NB4 (cell line): ENCODE measurements at places on chromosomes 6 and 20.
A peak's percentile ranks its signal among the peaks of the same experiment; 100 is the strongest.

DNA sequence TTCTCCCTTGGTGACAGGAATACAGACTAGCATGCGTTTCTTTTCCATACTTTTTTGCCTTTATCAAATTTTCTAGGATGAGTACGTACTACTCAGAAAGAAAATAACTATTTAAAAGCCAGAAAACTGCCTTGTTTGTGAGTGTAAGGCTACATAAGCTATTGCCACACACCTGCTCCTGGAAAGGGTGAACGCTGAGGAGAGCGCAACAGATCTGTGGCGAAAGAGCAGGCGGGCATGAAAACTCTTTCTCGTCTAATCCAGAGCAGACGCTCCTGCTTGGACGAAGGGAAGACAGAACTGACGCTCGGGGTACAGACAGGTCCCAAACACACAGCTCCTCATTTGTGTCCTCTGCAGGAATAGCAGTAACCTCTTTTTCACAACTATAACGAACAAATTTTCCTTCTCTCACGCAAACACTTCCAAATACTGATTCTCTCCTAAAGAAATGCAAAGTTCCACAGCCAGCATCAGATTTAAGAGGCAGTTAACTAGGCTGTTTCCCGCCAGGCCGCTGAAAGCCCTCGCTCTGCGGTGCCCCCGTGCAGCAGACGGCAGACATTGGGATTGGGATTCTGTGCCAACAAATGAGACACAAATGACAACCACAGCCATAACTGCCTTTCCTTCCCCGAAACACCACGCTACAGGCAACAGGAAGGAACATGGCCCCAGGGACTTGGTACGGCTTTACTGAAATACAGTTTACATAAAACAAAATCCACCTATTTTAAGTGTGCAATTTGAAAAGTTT is 20.0 kb downstream of the TAF4 start:
- no peak for DNase-seq

GRCh38 chr20:46810448-46811223 is 84.0 kb upstream of the EYA2 start:
- no peak for DNase-seq

- no peak for DNase-seq
These were observed 8.1 kb downstream of the TREML4 start for GRCh38 chr6:41236276-41236675.

DNA sequence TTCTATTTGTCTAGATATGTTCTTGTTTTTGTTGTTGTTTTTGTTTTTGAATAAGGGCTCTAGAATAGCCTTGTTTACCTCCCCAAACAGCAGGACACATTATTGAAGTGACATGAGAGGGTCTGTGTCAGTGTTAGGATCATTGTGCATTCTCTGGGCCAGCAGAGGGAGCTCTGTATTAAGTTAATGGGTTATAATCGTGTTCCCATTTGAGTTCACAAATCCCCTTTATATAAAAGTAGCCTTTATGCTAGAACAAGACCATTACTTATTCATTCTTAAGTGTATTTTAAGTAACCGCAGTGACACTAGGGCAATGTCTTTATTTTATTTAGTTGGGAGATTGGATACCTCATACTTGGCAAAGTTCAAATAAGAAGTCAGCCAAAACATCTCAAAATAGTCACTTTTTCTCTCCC is 44.8 kb downstream of the STK4 start:
- peak; percentile 70 for DNase-seq

GRCh38 chr6:37221585-37222124 is 35.9 kb upstream of the TBC1D22B start:
- DNase-seq: no peak

DNA sequence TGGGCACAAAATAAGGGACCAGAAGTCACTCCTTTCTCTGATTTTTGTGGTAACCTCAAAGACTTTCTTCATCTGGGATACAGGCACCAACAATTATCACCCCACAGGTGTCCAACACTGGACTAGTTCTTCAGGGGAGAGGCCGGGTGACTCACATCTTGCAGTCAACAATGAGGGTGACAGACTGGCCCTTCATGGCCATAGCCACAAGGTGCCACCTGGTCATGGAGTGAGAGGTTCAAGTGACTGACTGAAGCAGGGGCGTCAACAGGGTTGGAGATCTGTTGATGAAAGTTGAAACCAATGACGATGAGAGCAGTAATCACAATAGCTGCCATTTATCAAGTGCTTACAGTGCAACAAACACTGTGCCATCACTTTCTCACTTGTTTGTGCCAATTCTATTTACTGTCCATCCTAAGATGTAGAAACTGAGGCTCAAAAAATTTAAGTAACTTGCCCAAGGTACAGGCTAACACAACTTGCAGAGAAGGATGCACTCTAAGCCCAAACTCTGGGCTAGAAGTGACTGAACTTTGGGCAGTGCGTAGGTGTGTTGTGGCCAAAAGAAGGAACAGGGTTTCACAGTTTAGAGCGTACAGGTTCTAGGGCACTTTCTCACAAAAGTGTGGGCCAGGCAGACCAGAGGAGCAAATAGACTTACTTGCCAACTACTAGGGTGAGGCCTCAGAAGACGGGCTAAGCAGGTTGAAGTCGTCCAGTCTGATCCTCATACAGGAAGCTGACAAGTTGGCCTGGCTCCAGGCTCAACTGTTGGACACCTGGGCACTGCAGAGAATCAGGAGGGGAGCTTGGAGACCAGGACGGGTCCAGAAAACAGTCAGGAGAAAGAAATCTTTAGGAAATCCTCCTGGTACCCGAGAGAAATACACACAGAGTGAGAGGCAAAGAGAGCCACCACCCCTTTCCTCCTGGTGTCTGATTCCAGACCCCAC is 30.4 kb downstream of the HLA-DPB1 start:
- no peak for DNase-seq

DNA sequence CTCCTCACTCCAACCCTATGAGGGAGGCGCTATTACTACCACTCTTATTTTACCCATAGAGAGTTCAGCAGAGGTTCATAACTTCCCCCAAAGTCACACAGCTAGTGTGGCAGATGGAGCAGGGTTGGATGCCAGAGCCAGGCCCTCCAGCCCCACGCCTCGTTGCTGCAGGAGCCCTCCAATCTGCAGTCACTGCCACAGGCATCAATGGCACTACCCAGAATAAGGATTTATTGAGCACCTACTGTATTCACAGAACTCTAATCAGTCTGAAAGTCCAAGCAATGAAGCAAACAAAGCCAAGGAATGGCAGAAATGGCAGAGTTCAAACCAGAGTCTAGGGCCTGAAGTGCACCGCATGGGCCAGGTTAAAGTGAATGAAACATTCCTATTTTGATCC is 144.9 kb downstream of the LPA start:
- no peak for DNase-seq

DNA sequence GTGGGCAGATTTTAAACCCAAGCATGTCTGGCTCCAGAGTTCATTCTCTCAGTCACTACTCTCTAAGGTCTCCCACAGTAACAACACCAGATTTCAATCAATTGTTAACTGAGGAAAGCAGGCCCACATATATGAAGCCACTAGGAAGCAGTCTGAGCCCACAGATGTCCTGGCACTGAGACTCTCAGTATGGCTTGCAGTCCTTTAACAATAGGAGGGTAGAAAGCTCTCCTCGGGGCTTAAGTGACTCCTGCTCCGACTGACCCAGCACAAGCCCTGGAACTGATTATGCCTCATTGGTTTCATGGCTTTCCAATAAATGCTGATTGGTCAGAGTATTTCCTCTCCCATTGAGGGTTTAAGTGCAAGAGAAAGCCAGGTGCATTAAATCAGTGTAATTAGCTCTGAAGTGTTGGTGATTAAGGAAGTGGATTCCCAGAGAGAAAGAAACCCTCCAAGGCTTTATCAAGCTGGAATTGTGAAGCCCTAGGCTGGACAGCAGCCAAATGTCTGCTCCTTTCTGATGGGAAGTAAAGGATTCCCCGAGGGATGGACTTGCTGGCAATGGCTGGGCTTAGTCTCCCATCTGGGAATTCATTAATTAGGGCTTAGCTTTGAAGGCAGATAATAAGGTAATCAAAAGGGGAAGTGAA is 76.6 kb upstream of the PROKR2 start:
- DNase-seq: no peak

DNA sequence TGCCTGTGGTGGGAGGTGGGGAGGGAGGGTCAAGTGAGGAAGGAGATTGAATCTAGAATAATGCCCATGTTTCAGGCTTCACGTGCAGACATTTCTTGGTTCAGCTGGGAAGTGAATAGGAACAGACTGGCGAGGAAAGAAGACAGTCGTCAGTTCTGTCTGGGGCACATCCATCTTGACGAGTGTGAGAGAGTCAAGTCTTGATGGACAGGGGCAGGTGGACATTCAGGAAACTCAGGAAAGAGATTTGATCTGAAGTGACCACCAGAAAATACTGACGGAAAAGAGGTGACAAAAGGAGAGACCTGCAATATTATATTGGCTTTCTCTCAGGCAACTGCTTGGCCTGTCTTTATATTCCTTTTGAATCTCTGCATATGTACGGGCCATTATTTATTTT is 68.6 kb downstream of the ESR1 start:
- DNase-seq: no peak

DNA sequence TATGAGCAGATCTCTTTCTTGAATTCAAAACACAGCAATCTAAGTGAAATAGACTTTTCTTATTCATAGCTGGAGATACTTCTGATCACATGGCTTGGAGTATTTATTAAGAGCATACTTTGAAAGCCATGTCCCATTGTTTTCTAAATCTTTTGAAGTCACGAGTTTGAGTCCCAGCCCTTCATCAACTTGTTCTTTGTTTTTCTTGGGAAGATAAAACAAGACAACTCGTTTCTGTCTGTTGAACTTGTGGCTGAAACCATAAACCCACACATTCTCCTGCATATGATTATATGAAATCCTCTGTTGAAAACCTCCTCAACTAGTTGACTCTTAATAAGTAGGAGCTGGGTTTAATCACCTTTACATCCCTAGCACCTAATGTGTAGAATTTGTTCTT is 3.3 kb downstream of the RNF144B start:
- no peak for DNase-seq

- peak; percentile 16 for DNase-seq
These were observed 50.9 kb downstream of the NUDT3 start for GRCh38 chr6:34341481-34341971.

- DNase-seq: no peak
These were observed 446.7 kb downstream of the BMP2 start for GRCh38 chr20:7214081-7214740.

DNA sequence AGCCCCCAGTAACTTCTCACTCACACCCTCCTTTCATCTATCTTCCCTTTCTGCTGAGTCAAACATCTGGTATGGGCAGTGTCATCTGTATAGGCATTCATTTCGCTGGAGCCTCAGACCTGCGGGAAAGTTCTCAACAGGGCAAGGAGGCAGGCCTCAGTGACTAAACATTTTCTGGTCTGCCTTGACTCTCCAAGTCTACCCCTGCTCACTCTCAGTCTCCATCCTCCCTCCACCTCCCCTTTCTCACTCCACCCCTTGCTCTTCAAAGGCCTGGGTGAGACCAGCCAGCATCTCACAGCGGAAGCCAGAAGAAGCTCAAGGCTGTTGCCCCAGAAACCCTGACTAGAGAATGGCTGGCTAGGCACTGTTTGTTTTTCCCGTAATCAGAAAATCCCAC is 105.0 kb upstream of the BEND6 start:
- DNase-seq: no peak

DNA sequence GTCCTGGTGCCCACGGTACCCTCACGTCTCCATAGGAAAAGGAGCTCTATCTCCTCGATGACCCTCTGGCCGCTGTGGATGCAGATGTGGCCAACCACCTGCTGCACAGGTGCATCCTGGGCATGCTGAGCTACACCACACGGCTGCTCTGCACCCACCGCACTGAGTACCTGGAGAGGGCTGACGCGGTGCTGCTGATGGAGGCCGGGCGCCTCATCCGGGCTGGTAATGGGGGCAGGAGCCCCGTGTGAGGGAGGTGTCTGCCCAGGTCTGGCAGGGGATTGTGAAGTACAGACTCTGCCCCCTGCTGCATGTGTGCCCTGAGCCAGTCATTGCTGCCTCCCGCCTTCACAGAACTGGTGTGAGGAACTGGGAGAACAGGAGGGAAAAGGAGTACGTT is 12.4 kb downstream of the DLK2 start:
- DNase-seq: no peak

DNA sequence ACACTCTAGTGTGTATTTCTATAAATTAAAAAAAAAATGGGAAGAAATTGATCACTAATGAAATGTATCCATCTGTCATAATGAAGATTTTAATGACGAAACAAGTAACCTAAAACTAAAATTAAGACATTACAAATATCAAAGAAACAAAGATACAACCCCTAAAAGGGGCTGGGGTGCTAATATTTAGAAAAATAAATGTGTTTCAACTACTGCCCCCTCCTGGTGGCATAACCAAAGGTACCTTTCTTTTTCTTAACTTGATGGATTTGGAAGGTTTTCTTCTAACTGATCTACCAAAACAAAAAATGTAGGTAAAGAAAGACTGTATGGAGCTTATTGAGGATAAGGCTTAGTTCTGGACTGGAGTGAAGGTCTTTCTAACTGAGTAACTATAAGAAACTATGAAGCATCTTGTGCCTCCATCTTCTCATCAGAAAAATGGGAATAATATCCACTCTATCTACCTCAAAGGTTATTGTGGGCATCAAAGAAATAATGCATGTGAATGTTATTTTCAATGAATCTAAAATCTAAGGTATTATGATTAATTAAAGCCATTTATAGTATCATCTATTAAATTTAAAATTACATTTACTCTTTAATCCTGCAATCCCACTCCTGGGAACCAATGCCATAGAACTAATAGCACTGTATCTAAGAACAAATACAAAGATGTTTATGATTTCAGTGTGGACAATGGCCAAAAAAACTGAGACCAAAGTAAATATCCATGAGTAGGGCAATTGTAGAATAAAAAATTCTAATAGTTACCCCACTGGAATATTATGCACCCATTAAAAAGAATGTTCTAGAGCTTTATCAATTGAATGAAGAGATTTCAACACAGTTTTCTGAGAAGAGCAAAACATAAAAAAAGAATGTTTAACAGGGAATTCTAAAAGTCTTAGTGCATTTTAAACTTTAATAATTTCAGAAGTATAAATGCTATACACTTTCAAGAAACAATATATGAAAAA is 117.2 kb downstream of the BACH2 start:
- DNase-seq: peak; percentile 45
